Hypothalamus (tissue), 51 donors: ENCODE measurements at places on chromosomes 5 and 9.

DNA sequence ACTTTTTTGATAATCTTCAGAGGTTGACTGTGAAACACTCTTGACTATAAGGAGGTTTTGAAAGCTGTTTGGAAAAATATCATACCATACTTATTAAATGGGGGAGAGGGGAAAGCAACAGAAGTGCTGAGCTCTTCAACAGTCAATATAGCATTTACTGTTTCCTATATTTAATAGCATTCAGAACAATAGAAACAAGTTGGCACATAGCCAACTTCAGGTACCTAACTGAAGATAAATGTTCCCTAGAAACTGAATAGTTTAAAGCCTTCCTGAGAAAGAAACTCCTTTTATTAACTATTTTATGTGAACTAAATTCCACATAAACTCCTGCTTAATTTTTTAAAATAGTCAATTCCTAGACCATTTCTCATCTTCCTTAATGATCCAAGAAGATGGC is 26.3 kb downstream of the SLC31A1 start:
- no peak for DNase-seq

- DNase-seq, result no peak
These were observed 43.5 kb downstream of the FOXI1 start for GRCh38 chr5:170149206-170149515.

GRCh38 chr5:135400866-135401265 is 1.8 kb upstream of the MACROH2A1 start:
- no peak for DNase-seq

- no peak for DNase-seq
These were observed 6.4 kb downstream of the OR2V2 start for GRCh38 chr5:181153814-181154213.

DNA sequence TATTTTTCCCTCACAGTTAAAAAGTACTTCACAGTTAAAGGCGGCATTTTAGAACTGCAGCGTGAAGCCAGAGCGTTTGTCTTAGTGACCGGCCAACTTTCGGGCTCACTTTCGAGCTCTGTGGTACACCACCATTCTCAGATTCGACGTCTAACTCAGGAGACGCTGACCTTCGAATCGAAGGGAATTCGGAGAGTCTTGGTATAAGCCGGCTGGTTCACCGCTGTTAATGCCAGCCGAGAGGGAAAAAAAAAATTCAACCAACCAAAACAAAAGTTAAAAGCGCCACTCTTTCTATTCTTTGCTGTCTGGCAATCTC is 544 bp upstream of the SNX24 start:
- DNase-seq, result no peak

DNA sequence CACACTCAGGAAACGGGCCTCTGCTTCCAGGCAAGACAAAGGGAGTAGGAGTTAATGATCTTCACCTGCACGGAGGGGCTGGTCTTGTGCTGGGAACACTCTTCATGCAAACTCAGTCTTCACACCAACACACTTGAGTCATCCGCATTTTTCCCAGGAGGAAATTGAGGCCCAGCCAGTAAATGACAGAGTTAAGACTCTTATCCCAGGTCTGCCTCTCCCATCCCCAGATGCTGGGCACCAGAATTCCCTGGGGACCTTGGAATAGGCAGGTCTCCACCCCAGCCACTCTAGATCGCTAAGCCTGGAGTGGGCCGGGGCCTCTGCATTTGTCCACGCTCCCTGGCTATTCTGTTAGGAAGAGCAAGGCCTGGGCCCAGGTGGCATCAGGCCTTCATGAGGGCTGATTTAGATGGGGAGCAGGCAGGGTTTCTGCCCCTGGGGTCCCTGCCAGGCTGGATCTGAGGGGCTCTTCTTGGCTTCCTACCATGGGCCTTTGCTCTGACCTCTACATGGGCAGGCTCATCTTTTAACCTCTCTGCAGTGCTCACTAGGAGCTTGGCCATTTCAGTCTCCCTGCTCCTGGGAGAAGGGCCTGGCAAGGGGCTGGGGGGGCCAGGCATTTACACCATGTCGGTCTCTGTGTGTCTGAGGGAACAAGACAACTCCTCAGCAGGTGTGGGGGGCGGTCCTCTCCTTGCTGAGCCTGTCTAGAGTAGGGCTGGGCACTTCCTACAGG is 77.3 kb downstream of the AMBP start:
- DNase-seq, result no peak

DNA sequence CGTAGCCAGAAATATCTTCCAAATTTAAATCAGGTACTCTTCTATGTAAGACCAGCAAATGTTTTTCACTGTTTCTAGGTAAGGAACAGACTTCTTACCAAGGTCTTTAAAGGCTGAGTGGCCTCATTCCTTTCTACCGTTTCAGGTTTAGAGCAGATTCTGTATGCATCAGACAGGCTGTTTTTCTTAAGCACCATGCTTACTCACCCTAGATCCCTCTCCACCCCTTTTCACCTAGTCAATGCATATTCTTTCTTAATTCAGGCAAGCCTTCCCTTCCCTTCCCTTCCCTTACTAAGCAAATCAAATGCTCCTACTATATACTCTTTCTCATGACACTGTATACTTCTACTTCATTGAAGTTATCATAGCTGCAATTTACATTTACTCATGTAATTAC is 70.7 kb downstream of the RFX3 start:
- DNase-seq, result no peak

- no peak for DNase-seq
These were observed 30.1 kb upstream of the PDE8B start for GRCh38 chr5:77180167-77181081.

- DNase-seq, result no peak
These were observed 133.4 kb downstream of the SEMA6A start for GRCh38 chr5:116441223-116441622.

- DNase-seq, result no peak
These were observed 407.2 kb downstream of the EFNA5 start for GRCh38 chr5:107263387-107264018.

DNA sequence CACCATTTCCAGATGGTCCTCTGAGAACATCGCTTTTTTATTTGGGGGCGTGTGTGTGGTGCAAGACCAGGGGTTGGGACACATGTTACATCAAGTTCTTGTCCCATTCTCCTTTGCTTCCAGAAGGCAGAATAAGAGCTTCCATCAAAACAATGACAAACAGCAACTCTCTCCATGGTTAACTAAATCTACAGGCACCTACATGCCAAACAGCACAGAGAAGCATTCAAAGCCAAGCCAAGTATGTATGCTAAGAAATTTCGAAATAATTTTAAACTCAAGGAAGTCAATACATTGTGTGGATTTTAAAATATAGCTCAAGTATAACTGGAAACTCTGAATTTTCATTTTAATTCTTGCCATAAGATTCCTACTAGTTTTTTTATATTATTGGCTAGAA is 105.6 kb downstream of the SEC61B start:
- no peak for DNase-seq

GRCh38 chr9:105700668-105701067 is 6.3 kb downstream of the TMEM38B start:
- DNase-seq, result no peak

DNA sequence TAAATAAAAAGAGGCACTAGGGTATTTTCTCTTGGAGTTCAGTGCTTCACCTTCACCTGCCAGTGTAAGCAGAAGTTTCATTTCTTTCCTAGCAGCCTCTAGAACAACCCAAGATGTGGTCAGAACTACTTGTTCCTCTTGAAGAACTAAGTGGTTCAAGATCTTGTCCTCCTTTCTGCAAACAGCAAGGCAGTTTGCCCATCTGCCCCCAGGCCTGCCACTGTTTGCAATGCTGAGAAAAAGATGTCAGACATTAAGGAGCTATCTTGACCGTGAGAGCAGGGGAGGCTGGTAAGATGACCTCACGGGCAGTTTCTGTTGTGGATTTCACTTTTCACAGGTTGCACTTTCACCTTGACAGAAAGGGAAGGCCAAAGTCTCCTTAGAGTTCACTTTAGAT is 52.0 kb upstream of the KLF4 start:
- no peak for DNase-seq

DNA sequence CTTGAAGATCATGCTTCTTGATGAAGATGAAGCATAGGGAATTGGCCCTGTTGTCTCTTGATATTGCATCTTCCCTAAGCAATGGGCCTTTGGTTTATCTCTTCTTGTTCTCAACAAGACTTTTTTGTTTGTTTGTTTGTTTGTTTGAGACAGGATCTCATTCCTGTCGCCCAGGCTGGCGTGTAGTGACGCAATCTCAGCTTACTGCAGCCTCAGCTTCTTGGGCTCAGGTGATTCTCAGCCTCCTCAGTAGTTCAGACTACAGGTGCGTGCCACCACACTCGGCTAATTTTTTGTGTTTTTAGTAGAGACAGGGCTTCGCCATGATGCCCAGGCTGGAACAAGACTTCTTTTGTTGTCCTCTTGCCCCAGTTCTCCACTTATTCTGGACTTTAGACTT is 5.2 kb downstream of the TMEFF1 start:
- no peak for DNase-seq

GRCh38 chr5:95841914-95842812 is 19.6 kb upstream of the GLRX start:
- DNase-seq, result no peak

DNA sequence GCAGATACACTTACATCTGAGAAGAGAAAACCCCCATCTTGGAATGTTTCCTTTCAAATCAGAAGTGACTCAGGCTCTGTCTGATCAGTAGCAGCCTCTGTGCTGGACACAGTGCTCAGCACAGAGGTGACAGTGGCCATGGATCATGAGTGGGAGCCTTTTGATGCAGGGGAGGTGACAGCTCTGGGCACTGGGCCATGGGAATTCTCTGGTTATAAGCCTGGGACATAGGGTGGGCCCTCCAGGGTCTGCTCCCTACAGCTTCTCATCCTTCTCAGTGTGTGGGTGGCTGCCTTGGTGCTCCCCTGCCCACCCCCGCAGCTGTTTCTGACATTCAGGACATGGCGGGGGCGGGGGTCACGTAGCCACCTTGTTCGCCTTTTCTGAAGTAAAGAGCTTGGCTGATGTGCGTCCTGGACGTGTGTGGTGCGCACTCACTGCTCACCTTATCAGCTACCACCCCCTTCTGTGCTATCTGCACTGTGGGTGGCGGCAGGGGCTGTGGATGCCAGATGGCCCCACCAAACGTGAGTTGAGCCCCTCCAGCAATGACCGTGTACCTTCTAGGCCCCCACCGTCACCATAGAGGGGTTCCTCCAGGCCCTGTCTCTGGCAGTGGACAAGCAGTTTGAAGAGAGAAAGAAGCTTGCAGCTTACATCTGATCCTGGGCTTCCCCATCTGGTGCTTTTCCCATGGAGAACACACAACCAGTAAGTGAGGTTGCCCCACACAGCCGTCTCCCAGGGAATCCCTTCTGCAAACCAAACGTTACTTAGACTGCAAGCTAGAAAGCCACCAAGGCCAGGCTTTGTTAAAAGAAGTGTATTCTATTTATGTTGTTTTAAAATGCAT is 24.0 kb downstream of the TRIP13 start:
- no peak for DNase-seq

DNA sequence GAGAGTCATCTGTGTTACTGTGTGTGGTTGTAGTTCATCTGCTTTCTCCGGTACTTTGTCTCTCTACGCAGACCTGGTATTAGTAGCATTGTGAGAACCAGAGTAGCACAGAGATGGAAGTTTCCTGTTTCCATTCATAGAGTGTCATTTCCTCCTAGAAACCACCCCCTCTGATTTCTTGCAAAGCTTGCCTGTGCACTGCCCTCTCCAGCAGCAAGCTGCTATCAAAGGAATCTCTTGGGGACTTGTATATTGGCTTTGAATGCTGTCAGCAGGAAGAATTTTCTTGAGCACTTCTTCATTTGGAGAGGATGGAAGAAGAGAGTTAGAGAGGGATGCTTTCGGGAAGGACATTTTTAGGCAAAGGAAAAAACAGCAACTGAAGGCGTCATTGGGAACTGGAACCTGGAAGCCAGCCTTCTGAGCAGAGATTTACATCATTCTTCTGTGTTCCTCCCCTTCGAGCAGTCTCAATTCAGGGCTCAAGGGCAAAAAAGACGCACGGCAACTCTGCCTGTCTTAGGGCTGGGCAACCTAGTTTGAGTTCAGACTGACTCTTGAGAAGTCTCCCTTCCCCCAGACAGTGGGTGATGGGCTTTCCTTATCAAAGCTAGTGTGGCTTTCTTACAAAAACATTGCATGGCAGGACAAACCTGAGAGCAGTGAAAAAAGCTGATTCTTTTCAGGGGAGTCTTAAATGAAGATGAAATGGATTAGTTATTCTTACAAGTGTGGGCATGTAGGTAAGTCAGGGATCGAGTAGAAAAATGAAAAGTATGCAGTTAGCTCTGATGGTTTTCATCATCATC is 226.3 kb downstream of the AOPEP start:
- no peak for DNase-seq

- no peak for DNase-seq
These were observed 7.0 kb upstream of the FBXO4 start for GRCh38 chr5:41918105-41918504.

DNA sequence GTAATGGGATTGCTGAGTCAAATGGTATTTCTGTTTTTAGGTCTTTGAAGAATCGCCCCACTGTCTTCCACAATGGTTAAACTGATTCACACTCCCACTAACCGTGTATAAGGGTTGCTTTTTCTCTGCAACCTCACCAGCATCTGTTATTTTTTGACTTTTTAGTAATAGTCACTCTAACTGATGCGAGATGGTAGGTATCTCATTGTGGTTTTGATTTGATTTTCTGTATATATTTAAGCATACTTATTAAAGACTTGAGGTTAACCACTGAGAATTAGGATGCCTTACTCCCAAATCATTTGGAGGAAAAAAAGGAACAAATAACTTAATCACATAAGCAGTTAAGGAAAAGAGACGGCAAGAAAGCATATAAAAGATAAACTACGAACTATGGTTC is 181.6 kb upstream of the FST start:
- DNase-seq, result no peak

- DNase-seq, result no peak
These were observed 45.4 kb downstream of the TAF11L14 start for GRCh38 chr5:17679597-17680203.

DNA sequence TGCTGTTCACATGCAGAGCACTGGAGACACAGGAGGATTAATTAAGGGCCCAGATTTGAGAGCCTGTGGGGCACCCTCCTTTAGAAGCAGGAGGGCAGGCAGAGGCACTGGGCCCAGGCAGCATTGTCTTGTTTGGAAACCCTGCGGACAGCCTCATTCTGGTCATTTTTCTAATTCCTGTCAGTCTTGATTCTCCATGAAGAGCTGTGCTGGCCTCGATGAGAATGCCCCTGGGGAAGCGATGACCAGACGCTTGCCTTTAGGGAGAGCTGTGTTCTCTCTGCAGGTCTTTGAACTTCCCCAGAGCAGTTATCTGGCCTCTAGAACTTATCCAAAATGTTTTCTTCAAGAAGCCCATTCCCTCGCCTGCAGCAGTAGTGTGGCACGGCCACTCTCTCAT is 117.8 kb upstream of the PTCH1 start:
- no peak for DNase-seq

- DNase-seq, result no peak
These were observed 773 bp upstream of the AGGF1 start for GRCh38 chr5:77029376-77029885.

- no peak for DNase-seq
These were observed 114.1 kb downstream of the BRINP1 start for GRCh38 chr9:119255116-119255515.

GRCh38 chr9:97398999-97399758 is 12.7 kb upstream of the TDRD7 start:
- DNase-seq, result peak; percentile 13

GRCh38 chr9:133161547-133161950 is 2.2 kb downstream of the GBGT1 start:
- no peak for DNase-seq
